NCI-H1417 treated with DMSO at 0.1 percent for 48 hours (cell line): ENCODE measurements at places on chromosomes 4 and X.

DNA sequence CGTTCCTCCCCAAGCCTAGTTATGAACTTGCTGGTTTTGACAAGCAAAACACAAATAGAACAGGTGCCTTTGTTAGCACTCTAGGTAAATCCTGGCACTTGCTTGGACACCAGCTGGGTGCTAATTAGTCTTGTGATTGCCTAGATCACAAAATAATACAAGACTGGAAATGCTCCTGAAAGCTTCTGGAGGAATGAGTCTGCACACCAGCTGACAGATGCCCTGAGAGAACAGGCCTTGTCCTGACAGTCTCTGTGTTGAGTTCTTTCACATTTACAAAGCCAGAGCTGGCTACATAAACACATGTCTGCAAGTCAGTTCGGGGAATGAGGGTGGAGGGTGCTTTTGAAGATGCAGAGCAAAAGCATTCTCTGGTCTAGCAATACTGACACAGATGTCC lies 93.8 kb downstream of the ELOVL6 start:
- no peak for DNase-seq

GRCh38 chr4:105387466-105387865 lies 86.4 kb downstream of the PPA2 start:
- DNase-seq, result no peak

DNA sequence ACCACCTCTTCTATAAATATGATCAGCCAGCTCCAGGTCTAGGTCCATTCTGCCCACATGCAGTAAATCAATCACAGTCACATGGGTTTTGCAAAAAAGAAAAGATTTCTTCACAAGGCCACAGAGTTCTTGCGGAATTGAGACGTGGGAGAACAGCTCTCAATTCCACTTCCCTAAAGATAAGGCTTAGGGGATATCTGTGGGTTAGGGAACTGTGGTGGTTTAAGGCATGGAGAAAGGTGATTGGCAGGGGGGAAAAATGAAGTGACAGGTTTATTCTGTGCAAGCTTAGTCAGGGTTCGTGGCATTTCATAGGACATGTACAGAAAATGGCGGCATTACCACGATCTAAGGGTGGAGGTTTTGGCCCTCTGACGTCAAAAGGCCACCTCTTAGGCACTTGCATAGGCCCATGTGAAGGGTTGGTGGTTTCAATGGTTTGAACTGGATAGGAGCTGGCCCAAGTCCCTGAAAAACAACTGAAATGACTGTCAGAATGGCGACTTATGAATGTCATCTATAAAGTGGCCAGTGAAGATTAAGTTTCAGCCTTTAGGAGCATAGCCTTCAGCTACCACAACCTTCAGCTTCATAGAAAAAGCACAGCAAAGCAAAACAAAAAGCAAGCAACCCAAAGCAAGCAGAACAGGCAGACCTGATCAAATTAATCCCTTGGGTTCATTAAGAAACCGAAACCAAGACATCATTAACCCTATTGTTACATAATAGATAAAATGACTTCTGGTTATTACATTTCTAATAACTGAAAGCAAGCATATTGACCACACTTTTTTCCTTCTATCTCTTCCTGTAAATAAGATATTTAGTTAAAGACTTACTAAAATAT lies 289.8 kb upstream of the SFRP2 start:
- DNase-seq, result no peak

- no peak for DNase-seq
Measured at GRCh38 chrX:53082773-53083616, 828 bp downstream of the TSPYL2 start.

DNA sequence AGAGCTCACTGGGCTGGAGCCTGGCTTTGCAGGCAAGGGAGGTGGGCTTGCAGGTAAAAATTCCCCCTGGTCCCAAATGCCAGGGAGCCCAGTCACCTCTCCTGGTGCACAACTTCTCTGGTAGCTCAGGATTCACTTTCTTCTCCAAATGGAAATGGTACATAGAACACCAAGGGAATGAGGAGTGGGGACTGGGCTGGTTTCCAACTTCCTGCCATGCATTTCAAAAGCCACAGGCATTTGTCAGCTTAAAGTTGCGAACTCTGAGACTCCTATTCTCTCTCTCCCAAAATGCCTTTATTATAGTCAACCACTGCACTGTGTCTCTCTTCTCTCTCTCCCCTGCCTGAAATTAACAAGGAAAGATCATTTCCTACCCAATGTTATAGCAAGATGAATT lies 177.3 kb downstream of the GRIA3 start:
- no peak for DNase-seq

- no peak for DNase-seq
Measured at GRCh38 chrX:136666088-136666487, 18.1 kb downstream of the CD40LG start.

DNA sequence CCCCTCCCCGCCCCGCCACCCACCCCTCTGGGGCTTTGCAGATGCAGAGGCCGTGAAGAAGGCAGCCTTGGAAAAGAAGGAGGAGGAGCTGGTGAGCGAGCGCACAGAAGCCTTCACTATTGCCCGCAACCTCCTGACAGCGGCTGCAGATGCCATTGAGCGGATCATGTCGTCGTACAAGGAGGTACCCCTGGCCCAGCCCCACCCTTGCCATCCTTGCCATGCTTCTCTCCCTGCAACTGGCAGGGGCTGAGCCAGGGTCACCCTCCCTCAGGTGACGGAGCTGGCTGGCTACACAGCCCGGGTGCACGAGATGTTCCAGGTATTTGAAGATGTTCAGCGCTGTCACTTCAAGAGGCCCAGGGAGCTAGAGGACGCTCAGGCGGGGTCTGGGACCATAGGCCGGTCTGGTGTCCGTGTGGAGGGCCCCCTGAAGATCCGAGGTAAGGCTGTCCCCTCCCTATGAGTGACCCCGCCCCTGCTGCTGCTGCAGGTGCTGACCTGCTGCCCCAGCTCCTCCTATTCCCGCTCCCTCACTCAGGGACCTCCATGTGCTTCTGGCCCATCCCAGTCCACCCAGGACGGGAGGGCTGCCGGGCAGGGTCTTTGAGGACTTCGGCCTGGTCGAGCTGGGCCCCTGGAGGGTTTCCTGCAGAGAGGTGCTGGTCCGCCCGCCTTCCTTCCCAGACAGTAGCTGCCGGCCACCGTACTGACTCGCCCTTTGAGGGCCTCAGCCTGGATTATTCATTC lies 11.6 kb downstream of the ABCD1 start:
- DNase-seq, result no peak

GRCh38 chrX:133412246-133412645 lies 3.0 kb downstream of the GPC4 start:
- DNase-seq, result no peak

GRCh38 chrX:108415891-108416290 lies 22.3 kb downstream of the COL4A6 start:
- no peak for DNase-seq

DNA sequence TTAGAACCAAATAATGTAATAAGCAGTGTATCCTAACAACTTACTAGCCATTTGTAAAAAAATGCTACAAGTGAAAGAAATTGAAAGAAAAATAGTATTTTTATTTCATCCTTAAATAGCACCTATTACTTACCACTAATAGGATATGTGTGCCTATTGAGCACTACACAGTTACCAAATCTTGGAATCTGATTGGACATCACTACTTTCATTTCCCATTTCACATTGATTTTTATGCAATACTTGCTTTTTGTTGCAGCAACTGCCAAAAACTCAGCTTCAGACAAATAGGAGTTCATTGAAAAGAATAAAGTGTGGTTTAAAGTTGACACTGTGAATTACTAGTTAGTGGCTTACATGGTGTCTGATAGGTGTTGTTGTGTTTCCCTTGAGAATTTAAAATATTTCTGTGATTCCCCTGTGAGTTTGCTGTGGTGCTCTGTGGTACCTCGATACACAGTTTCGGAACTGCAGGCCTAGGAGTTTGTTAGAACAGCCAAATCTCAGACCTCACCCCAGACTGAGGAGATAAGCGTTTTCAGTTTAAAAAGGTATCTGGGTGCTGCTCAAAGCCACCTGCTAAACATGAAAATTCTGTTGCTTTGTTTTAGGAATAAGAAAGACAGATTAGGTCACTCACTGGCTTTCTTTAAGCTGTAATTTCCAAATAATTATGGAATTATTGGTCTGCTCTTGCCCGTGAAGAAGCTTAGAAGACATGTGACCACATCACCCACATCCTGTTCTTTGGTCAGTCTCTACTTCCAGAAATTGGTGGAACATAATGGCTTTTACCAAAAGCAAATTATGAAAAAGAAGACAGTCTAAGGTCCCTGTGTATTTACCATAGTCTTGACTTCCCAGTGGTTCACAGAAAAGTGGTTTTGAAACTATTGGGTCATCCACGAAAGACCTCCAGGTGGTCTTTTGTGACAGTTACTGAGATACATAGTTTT lies 97.8 kb downstream of the SYTL5 start:
- no peak for DNase-seq

GRCh38 chr4:175996206-175996605 lies 69.4 kb upstream of the WDR17 start:
- no peak for DNase-seq
